Renal cortex interstitium (tissue), 15 donors: ENCODE measurements at places on chromosomes 4 and X.
A peak's percentile ranks its signal among the peaks of the same experiment; 100 is the strongest.

DNA sequence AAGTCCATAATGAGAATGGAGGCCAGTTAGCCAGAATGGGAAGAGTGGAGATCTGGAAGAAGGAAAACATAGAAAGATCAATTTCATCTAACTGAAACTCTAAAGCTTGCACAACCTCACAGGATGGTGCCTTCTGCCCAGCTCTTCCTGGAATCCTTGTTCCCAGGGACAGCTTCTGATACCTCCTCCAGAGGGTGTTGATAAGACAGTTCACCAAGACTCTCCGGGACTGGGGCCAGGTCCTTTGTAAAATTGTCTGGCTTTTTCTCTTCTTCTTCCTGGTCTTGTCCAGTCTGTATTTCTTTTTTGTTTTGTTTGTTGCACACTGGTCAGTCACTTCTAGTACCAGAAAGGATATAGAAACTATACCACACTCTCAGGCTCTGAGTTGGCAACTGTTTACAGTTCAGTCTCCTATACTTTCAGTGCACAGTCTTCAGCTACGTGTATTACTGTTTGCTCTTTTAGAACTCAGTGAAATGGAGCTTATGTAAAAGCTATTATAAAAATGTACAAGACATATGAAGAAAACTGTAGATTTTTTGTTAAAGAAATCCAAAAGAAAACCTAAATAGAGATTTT is 142.8 kb upstream of the RPL34 start:
- no peak for DNase-seq

- no peak for DNase-seq
These were observed 108.0 kb downstream of the TMEM131L start for GRCh38 chr4:153573881-153574802.

DNA sequence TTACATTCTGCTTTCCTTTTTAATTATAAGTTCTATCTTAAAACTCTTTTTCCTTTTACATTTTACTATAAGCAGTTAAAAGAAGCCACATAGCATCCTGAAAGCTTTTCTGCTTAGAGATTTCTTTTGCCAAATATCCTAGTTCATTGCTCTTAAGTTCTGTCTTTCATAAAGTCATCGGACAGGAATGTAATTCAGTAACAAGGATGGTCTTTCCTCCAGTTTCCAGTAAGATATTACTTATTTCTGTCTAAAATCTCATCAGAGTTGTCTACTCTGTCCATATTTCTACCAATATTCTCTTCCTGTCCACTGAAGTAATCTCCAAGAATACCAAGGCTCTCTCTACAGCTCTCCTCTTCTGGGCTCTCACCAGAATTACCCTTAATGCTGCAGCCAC is 37.5 kb upstream of the ADH1C start:
- no peak for DNase-seq

GRCh38 chrX:46376246-46376885 is 168.9 kb downstream of the ZNF674 start:
- peak; percentile 22 for DNase-seq

GRCh38 chr4:1216869-1217294 is 32.0 kb downstream of the CTBP1 start:
- DNase-seq: no peak

GRCh38 chr4:27861381-27861787 is 1000.7 kb downstream of the STIM2 start:
- DNase-seq: peak; percentile 1

GRCh38 chr4:25970226-25970675 is 56.2 kb downstream of the SMIM20 start:
- peak; percentile 29 for DNase-seq

- no peak for DNase-seq
These were observed 322.9 kb upstream of the NWD2 start for GRCh38 chr4:36921476-36922216.

DNA sequence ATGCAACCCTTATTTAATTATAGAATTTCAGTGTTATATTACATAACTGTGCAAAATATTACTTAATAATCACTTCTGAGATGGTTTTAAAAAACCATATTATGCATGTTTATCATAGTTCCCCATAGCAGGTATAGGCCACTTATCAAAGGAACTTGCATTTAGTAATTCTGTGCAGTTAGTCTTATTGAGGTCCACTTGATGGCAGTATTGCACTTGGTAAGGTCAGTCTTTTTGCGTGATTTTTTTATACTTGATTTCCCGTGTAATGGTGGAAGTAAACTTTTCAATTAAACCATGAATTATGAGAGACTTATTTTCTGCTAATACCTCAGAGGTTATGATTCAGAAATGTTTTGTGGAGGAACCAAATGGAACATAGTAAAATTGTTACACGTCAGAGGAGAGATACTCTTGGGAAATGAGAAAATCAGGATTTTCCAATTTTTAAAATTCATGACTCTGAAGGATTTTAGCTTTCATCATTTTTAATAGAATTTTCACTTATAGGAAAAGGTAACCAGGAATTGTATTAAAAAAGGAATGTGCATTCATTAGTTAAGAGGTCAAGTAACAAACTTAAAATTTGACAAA is 230.0 kb downstream of the CCSER1 start:
- DNase-seq: peak; percentile 63

DNA sequence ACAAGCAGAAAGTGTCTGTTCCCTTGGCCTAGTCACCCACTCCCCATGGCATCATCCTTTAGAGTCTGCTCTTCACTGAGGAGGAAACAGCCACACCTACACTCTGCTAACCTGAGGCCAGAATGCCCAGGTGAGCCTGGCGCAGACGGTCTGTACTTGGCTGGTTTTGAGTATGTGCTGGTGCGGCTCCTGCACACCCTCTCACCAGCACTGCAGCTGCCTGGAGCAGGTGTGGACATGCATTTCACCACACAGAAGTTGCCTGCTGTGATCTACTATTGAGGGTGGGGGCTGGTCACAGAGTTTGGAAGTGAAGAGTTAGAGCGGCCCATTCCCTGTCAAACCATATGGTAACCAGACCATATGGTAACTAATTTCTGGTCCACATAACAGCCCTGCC is 39.5 kb downstream of the KANTR start:
- no peak for DNase-seq

DNA sequence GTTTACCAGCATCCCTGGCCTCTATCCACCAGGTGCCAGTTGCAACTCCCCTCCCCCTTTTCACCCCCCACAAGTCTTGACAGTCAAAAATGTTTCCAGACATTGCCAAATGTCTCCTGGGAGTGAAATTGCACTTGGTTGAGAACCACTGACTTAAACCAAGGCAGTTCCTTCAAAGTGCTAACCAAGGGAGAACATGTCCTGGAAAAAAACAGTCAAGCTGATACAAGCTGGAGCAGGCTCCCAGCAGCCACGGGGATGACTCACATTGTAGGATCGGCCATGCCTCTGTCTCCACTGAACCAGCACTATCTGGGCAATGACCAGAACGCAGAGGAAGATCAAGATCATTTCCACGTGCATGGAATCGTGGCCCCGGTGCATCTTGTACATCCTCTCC is 11.4 kb downstream of the RNF175 start:
- no peak for DNase-seq

DNA sequence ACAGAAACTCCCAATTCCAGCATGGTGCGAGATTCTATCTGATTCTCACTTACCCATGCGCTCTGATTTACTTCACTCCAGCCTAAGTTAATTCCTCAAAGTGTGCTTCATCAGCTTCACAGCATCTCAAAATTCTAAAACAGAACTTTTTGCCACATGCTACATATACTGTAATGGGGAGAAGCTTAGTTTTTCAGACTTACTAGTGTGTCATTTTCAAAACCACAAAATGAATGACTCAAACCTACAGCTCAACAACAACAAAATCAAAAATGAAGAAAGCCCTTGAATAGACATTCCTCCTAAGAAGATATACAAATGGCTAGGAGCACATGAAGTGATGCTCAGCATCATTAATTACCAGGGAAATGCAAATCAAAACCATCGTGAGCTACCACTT is 14.9 kb downstream of the IRF2 start:
- DNase-seq: no peak

GRCh38 chr4:86060341-86060740 is 299.5 kb downstream of the MAPK10 start:
- no peak for DNase-seq

GRCh38 chr4:147530723-147531122 is 49.8 kb downstream of the EDNRA start:
- DNase-seq: no peak

DNA sequence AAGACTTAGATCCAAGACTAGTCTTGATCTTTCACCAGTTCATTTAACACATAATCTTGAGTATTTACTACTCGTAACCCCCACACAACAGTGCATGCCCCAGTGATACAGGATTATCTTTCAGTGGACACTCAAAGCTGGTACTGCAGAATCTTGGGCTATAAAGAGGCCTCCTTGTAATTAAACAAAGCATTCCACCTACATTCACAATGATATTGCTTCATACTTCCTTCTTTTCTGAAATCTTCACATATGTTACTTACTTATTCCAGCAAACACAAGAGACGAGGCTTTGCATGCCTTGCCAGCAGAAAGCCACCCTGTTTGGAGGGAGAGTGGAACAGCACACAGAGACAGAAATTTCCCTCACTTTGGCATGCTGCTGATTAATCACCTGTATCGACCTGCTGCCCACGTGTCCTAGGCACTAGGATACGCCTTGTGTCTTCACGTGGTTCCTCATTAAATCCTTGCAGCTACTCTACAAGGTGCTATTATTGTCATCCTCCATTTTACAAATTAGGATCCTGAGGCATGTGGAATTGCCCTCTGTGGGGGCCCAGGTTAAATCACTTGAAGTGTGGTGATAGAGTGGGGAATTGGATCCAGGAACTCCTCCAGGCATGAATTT is 77.3 kb downstream of the FAM184B start:
- no peak for DNase-seq

- DNase-seq: no peak
These were observed 23.7 kb upstream of the PNPLA4 start for GRCh38 chrX:7950865-7951264.
